Fibroblast of mammary gland (primary cell): ENCODE measurements at places on chromosomes 1 and 21.

DNA sequence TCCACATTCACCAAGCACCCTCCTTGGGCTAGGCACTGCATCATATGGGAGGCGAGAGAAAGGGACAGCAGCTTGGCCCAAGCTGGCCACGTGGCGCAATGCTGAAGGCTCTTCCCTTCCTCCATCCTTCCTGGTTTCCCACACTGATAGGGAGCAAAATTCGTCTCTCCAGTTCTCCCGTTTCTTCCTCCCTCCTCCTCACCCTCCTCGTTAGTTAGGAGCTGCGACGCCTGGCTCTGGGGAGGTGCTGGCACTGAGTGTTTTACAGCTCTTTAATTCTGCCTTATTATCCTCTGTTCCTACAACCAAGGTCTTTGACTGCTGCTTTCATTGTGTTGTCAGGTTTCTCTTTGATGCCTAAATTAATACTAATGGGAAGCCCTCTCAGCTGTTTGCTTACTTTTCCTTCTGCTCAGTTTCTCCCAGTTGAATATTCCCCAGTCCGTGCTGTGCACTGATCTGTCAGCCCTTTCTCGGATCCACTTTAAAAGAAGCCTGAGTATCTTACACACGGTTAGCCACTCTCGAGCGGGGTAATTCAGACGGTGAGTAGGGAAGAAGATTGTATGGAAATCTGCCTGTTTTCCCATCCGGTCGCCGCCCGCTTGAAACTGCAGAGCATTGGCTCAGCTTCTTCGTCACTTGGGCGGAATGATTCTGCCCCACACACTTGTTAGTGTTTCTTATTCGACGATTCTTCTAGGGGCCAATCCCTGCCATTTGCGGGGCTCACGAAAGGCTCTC lies 56.2 kb upstream of the SMYD2 start:
- DNase-seq: peak; percentile 43

DNA sequence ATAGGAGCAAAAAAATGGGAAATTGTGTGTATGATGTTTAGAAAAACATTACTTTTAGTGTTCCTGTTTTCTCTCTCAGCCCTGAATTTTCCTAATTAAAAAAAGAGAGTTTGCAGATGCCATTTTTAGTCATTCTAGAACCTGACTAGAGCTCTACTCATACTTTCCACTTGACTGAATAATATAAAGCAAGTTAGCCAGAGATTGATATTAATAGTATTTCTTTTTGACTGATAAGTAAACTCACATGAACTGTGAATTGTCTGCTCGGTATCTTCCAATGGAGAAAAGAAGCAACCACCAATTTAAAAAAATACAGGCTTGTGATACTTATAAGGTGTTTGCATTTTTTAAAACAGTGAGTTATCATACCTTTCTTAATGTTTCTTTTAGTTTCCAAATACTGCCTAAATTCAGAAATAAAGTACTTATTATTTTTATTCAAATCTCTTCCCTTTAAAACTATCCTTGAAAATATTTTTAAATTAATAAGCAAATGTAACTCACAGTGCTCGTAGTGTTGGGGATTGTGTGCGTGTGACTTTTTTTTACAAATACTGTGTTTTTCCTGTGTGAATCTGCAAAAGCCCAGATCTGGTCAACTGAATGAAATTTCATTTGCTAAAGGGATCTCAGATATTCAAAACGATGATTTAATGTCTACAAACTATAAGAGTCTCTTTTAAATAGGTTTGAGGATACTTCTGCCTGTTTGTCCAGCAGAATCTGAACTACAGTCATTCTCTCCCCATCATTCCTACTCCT lies 9.8 kb downstream of the RAP1A start:
- DNase-seq: no peak

- DNase-seq: no peak
These were observed 149.7 kb downstream of the PEX14 start for GRCh38 chr1:10624256-10625050.

- no peak for DNase-seq
These were observed 7.0 kb downstream of the TNFRSF18 start for GRCh38 chr1:1199141-1199960.

DNA sequence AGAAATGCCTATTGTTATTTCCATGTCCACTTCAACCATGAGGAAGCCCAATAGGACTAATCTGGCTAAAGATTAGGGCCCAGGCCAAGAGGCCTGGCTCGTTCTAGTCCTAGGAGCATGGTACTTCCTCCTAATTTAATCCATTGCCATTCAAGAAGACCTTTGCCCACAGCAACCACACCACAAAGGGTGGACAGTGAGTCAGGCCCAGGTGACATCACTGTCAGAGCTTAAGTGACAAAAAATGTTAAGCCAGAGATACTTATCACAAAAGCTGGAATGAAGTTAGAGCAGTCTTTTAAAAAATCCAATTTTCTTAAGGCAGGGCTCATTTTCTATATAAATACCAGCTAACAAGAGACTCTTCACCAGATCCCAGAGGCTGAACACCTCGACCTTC lies at the start of gene SPRR3:
TSS of gene SPRR3 (plus strand) at position 368 of the 400 bp plus-strand sequence. CDS start 1,272 bp downstream, outside the sequence.
- no peak for DNase-seq

DNA sequence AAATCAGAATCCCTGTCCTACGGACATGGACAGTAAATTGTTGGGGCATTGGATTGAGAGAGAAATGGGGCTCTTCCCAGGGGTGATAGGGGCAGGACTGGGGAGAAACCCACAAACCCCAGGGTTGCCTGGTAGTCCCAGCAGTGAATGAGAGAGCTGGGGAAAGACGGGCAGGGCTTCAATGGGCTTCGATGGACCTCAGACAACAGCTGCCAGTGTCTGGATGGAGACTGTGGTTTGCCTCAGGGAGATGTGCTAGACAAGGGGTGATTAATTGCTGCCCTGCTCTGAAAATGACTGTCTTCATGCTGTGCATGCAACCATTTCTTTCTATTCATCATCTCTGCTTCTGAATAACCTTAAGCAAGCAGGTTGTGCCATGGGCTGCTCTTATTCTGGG lies 7.4 kb downstream of the GPR25 start:
- DNase-seq: no peak

DNA sequence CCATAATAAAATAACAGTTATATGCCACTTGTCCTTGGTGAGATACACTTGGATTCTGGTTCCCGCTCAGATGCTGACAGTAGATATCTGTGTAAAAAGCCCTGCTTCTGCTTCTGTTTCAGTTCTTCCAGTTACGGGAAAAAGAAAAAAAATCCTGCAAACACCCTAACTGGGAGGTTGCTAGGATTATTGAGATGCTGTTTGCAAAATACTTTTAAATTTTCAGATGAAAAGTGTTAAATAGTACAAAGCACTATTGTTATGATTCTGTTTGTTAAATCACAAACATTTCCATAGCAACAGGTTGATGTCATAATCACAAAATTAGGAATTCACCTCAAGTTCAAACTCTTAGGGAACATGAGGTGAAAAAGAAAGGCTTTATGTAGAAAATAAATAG lies 232.3 kb downstream of the HMCN1 start:
- DNase-seq: no peak

GRCh38 chr21:34570313-34570712 lies 44.6 kb downstream of the RCAN1 start:
- peak; percentile 34 for DNase-seq

GRCh38 chr1:231410036-231410612 lies 12.0 kb downstream of the EGLN1 start:
- peak; percentile 79 for DNase-seq

DNA sequence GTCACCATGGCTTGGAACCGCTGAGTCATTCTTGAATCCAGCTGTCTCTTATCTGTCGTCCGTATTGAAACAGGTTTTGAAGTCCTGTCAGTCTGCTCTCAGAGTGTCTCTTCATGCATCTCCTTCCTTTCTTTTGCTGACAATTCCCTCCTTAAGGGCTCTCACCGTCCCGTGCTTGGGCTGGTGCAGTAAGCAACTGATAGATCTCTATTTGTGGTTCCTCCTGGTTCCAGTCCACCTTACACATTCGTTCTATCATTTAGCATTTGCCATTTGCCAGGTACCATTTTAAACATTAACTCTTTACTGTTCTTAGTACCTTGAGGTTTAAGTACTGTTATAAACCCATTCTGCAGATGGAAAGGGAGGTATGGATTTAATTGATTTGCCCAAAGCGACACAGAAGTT lies 88.9 kb downstream of the DYRK1A start:
- DNase-seq: no peak

DNA sequence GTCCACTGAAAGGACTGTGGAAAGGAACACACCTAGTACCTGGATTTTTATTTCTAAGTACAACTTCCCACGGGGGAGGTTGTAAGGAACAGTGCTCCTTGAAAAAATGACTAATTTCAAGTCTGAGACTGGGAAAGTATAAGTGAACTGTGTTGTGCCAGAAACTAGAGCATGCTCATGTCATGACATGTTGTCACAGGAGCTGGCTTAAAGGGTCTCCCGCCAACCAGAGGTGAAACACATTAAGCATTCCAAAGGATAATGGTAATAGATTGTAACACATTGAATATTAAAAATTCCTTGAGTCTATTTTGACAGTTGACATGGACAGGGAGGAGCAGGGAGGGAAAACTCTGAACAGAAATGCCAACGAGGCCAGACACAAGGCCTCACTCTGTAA lies 6.3 kb downstream of the ATP2B4 start:
- no peak for DNase-seq

GRCh38 chr1:3462356-3463012 lies 8.0 kb downstream of the ARHGEF16 start:
- DNase-seq: no peak

DNA sequence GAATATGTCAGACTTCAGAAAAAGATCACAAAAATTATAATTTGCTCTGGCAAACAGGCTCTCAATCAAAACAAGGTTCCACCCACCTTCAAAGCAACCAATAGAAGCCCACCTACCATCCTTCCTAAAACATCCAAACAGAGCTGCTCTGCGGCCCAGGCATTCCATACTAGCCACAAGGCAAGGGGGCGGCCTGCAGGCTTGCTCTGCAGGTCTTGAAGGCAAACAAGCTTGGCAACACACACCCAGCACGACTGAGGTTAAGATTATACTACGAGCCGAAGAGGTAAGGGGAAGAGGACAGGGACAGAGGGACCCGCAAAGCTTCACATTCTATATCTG lies 207.3 kb downstream of the SLC45A1 start:
- DNase-seq: peak; percentile 57

DNA sequence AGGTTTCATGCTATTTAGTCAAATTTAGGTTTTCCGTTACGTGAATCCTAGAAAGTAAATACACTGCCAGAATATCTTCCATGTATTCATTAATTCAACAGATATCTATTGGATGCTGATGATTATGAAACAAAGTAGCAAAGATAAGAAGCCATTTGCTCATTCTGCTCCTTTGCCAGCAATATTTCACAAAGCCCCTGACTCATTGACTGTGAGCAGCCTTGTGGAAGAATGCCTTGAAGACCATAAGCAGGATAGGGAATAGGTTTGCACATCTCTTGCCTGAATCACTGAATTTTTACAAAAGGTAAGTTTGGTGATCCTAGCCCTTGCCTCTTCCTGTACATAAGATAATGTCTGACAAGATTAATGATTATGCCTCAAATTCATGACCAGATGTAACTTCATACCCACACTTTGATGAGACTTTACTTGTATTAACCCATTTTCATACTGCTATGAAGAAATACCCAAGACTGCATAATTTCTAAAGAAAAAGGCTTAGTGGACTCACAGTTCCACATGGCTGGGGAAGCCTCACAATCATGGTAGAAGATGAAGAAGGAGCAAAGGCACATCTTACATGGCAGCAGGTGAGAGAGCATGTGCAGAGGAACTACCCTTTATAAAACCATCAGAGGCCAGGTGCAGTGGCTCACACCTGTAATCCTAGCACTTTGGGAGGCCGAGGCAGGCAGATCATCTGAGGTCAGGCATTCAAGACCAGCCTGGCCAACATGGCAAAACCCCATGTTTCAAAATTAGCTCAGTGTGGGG lies 1.6 kb upstream of the PIGK start:
- peak; percentile 89 for DNase-seq

GRCh38 chr1:244837597-244838258 lies 2.3 kb downstream of the COX20 start:
- no peak for DNase-seq
